ENCODE measurements at places on chromosomes 12 and 14.

- no peak for DNase-seq
These were observed 805 bp downstream of the MYH7 start for GRCh38 chr14:23434488-23435222.

DNA sequence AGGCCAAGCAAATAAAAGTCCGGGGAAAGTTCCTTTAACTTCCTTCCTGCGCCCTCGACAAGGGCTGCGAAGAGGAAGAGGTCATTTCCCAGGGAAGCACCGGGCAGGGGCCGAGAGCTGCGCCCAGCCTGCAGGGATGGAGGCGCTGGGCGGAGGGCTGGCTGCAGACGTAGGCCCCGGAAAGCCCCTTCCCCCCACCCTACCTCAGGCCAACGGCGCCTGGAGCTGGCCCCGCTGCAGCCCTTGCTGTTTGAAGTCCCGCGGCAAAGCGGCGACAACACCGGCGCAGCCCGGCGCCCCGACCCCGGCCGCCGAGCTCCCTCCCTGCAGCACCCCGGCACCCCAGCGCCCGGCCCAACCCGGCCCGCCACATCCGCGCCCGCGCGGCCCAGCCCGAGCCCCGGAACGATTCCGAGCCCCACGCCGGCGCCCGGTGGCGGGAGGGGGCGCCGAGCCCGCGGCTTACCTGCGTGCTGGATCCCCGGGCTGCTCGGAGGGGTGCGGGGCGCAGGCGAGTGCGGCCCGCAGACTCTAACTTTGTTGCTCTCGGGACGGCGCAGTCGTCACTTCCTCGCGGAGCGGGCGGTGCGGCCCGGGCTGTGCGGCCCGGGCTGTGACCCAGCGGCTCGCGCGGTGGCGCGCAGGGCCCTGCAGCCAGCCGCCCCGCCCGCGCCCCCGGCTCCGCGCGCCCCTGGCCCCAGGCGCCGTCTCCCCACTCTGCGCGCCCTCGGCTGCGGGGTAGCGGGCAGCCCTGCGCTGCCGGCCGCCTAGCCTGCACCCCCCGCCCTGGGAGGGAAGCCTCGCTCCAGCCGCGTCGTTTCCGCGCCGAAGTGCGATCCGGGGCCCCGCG is 64.8 kb upstream of the PTGR2 start:
- peak; percentile 56 for DNase-seq

- no peak for DNase-seq
These were observed 2.1 kb upstream of the EIF4B start for GRCh38 chr12:53004178-53004577.

- DNase-seq, result no peak
These were observed 37.1 kb downstream of the LRRK2 start for GRCh38 chr12:40261937-40262336.

DNA sequence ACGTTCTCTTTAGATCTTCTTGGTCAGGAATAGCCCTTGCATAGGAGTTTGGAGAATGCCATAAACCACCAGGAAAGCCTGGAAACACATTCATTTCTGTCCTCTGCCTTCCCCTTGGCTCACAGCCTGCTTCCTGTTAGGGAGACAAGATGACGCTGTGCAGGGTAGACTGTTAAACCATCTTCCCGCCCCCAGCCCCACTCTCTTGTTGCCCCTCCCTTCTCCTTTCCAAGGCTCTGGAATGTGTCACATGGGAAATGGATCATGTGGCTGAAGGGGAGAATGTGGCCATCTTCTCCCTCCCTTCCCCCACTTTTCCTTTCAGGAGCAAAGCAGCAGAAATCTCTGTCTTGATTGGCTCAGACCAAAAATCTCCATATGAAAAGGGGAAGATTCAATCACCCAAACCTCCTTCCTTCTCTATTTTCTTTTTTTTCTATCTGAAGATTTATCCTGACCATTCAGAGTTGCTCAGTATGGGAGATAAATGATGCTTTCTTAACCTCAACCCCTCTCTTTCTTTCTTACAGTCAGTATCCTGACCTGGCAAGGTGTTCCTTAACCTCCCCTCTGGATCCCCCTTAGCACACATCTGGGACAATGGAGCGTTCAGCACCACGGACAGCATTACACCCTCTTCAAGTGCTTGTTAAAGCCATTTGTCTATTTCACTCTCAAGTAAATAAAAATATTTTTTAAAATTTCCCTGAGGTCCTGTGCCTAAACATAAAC is 11.4 kb downstream of the GPR19 start:
- DNase-seq, result no peak

DNA sequence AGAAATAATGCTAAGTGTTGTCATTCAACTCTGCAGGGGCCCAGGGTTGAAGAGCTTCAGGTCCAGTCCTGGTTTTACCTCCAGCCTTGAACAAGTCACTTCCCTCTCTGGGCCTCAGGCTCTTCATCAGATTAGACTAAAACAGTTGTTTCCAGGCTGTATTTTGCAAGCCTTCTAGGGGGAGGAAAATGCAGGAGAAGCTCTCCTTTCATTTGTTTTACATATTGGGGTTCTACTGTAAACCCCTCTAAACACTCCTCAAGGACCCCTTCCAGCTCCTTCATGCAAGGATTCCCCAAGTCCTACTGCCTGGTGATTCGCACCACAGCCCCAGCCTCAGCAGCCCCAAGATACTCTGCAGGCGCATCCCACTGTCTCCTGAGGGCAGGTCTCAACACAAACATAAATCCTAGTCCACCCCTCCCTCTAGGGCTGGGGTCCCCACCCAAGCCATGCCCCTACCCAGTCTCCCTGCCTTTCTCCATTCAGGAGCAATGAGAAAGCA is 2.7 kb downstream of the SDR9C7 start:
- DNase-seq, result no peak

GRCh38 chr14:30849354-30849753 is 25.0 kb upstream of the COCH start:
- no peak for DNase-seq

DNA sequence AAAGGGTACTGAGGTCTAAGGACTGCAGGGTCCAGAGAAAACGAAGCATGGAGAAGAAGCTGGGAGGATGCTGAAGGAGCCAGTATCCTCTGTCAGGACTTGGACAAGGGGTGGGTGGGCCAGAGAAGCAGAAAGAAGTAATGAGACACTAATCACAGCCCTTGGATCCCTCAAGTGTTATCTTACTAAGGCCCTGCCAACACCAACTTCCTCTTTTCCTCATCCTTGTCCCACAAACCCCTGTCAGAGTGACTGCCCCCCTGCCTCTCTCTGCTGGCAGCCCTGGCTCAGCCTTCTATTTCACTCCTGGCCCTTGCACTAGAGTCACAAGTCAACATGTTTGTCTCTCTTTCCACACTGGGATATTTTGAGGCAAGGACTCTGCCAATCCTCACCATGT is 3.8 kb upstream of the ASIC1 start:
- no peak for DNase-seq

GRCh38 chr12:18864900-18865561 is 127.1 kb downstream of the CAPZA3 start:
- no peak for DNase-seq

DNA sequence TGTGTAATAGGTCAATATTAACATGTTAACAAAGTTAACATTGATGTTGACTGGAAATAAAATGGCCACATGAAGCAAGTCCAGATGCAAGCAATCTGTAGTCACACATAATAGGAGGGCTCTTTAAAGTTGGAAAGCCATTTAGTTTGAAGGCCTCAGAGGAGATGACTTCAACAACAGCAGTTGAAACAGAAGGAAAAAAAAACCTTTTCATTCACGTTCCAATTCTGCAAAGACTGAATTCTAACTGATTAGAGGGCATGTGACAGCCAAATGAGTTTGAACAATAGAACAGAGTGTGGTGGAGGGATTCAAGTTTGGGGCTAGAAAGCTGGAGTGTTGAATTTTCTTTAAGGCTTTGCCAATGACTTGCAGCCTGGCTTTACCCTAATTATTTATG is 41.5 kb upstream of the DAAM1 start:
- no peak for DNase-seq

DNA sequence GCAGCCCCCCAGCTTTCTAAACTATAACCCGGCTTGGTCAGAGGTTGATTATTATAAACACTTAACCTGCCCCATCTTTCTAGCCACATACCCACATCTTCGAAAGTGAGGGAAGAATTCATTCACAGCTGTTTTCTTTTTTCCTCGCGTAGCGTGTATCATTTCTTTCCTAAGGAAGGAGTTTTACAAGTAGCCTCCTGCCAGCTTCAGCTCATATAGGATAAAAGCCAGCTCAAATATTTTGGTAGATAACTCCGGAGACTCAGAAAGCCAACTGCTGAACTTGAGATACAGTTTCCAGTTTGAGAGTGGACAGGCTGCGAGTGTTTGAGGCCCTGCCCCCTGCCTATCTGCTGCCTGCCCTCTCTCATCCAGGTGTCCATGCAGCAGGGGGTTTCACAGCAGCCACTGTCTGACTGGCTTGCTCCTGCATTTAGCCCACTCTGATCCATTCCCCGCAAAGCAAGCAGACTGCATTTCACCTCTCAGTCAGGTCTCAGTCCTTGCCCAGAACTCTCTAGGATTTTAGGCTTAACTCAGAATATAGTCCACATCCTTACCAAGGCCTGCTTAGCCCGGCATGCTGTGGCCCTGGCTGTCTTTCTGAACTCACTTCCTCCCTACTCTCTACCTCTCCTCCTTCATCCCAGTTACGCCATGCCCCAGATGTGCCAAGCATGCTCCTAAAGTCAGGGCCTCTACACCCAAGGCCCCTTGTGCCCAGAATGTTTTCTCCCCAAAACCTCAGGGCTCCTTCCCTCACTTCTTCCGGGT is 46.9 kb downstream of the EVL start:
- DNase-seq, result no peak
